ENCODE measurements at places on chromosomes 2 and 18.
A peak's percentile ranks its signal among the peaks of the same experiment; 100 is the strongest.

DNA sequence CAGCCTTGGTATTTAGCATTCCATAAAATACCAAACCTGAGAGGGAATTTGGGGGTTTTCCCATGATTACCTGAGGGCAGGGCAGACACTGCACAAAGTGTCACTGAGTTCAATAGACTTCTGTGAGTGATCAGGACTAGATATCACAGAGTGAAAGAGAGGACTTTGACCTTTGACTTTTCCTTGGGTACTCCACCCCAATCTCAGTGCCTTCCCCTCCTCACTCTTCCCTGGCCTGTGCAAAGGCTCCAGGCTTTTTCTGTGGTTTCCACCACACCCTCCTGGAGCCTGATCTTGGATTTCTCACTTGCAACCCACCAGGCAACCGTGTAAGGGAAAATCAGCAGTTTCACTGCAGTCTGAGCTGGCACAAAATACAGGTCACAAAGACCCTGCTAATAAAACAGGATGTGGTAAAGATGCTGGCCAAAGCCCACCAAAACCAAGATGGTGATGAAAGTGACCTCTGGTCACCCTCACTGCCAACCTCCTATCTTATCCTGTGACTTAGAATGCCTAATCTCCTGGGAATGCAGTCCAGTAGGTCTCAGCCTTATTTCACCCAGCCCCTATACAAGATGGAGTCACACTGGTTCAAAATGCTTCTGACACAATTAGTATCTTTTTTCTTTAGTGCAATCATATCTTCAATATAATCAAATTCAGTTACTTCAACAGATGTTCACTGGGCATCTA, 64.0 kb downstream of the BOD1L2 start:
- no peak for DNase-seq

GRCh38 chr2:48483916-48484315, 46.0 kb upstream of the STON1 start:
- no peak for DNase-seq

GRCh38 chr2:194545978-194546377, 1111.0 kb upstream of the SLC39A10 start:
- DNase-seq: no peak

DNA sequence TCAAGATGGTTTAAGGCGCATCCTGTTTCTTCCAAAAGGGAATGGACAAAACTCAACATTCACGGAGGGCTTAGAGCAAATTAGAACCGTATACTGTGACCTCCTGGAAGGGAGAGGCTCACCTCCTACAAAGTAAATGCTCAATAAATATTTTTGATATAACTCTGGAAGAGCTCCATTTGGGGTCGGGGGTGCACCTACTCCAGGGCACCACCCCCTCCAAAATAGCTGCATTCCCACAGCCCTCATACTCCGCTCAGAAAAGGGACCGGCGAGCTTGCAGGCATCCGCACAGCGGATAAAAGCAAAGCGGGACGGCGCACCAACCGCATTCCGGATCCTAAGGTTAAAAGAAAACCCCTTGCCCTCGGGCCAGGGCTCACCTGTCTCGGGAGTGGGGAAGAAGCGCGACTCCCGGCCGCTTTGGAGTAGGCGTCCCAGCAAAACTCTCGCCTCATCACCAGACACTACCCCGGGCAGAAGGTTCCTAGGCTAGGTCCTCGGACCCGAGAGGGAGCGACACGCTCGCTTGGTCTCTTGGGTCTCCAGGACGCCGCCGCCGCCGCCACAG, 378 bp downstream of the WDPCP start:
- DNase-seq: peak; percentile 0

- no peak for DNase-seq
Measured at GRCh38 chr2:168571061-168571460, 115.0 kb downstream of the CERS6 start.

- DNase-seq: no peak
Measured at GRCh38 chr2:212242724-212243123, 295.9 kb downstream of the ERBB4 start.

- DNase-seq: no peak
Measured at GRCh38 chr2:72993933-72994280, 76.6 kb downstream of the EMX1 start.

- no peak for DNase-seq
Measured at GRCh38 chr2:16972276-16972675, 306.6 kb upstream of the CYRIA start.

- no peak for DNase-seq
Measured at GRCh38 chr2:70887550-70888246, 48.0 kb upstream of the ATP6V1B1 start.

GRCh38 chr2:70247364-70248180, 856 bp downstream of the TIA1 start:
- no peak for DNase-seq

GRCh38 chr2:65382776-65383357, 49.5 kb downstream of the SPRED2 start:
- peak; percentile 65 for DNase-seq

- DNase-seq: no peak
Measured at GRCh38 chr2:184372484-184372883, 225.8 kb upstream of the ZNF804A start.

DNA sequence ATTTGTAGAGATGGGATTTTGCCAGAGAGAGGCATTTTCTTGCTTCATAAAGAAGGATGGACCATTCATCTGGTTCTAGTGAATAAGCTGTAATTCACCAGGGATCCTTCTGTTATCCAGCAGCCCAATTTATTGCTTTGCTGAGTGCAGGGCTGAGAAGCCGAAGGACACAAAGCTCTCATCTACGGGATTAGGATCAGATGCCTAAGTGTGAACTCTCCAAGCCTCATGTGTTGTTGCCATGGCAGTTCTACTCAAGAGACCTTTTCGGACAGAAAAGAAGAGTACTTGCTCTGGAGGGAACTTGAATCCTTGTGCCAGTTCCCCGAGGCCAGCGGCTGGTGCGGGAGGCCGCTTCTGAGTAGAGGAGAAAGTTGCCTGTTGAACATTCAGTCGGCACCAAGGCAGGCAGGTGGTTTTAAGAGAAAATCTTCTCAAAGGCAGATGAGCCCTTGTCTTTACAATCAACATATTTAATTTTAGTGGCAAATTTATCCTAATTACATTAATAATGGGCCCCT, 38.4 kb upstream of the MBP start:
- no peak for DNase-seq

DNA sequence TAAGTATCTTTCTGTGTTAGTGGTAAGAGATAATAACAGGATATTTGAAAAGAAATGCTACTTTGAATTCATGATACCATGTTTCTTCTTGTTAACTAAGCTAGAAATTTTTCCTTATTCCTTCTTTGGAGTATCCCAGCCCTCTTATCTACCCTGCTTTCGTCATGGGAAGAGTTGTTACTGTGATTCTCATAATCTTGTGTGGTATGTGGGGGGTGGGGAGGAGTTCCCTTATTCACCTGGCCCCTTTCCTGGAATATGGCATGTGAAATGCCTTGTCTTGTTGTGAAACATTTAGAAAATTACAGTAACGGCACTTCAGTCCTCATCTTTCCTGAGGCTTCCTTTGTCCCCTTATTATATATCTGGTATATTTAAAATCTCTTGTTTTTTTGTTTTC, 129.9 kb downstream of the NCOA1 start:
- no peak for DNase-seq

Data from CD4-positive, alpha-beta T cell treated with Interleukin-12 subunit alpha and Interleukin-12 subunit beta, for 1 hour (primary cell).